ENCODE measurements at places on chromosomes 6 and 20.

DNA sequence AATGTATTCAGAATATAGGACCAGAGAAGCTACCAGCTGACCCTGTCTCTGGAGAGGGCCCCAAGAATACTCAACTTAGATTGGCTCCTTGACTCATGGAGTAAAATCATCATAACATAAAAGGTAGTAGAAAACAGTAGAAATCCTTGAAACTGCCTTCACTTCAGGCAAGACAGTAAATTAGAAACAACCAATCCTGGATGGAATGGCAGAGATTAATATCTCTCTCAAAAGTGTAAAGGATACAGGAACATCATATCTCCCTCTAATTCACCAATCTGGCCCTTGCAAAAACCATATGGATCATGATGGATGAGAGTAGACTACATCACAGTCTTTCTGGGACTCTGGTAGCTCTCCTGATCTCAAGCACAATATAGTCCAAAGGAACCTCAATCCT is 20.4 kb upstream of the EPM2A start:
- no peak for DNase-seq

DNA sequence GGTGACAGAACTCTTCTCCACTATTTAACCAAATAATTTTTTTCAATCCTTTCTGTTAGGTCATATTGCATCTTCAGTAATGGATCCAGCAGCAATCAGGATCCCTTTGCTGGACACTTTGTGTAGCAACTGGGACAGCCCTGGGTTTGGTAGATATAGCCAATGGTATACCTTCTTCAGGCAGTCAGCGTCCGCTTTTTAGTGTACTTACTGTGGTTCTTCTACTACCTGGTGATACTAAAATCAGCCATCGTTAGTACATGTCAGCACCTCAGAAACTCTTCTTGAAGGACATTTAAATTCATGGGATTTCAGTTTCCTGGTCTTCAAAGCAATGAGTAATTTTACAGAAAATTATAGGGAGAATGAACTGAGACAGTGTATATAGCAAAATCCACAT is 93.5 kb downstream of the ADGRG6 start:
- no peak for DNase-seq

DNA sequence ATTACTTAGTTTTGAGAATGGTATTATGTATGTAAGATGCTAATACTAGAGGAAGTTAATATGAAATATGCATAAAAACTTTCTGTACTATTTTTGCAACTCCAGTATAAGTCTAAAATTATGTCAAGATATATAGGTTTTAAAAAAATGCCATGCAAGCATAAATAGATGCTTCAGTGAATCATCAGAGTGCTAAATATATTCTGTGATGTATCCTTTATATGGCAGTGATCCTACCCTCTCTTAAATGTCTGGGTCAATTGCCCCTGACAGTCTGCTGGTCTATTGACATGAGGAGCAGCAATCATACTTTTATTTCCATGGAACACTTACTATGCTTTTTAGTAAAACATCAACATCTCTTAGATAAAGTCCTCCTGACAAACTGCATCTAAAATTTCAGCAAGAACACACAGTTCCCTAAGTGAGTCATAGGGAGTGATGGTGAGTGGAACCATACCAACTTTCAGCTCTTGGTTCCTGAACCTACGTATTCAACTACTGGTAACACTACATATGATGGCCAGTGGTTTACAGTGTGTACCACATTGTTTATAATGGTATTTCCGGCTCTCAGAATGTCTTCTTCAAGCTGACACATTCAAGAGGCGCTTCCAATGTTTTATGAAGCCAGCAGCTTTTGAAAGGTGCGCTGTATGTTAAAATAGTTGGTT is 928.7 kb upstream of the GJE1 start:
- no peak for DNase-seq

- no peak for DNase-seq
Measured at GRCh38 chr6:33994472-33995308, 151.2 kb downstream of the GRM4 start.

- DNase-seq, result no peak
Measured at GRCh38 chr6:136893187-136893586, 28.9 kb upstream of the SLC35D3 start.

- no peak for DNase-seq
Measured at GRCh38 chr6:85195243-85195642, 254.6 kb upstream of the NT5E start.

GRCh38 chr6:14108571-14109410 is 8.8 kb upstream of the CD83 start:
- DNase-seq, result no peak

DNA sequence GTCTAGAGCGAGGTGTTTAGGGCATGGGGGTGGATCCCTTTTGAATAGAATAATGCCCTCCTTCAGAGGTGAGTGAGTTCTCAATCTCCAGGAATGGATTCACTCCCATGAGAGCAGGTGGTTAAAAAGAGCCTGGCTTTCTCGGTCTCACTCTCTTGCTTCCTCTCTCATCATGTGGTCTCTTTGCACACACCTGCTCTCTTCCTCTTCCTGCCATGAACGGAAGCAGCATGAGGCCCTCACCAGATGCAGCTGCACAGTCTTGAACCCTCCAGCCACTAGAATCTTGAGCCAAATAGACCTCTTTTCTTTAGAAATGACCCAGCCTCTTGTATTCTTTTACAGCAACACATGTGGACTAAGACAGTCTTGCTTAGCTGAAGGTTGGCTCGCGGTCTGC is 119.3 kb downstream of the BMP7 start:
- no peak for DNase-seq

GRCh38 chr20:19617256-19617655 is 140.8 kb upstream of the RIN2 start:
- DNase-seq, result no peak

DNA sequence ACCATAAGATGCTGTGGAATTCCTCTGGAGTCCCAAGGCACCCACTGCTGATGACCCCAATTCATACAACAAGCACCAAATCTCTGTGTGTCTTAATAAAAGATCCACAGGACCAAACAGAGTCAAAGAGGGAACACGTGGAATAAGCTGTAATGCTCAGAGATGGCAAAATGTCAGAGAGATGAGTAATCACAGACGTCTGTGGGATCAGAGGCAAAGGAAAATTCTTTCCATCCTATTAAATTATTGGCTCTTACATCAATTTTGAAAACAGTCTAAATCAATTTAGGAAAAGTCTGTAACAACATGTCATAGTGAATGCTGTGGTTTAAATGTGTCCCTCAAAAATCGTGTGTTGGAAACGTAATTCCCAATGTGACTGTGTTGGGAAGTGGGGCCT is 17.5 kb upstream of the SAMD3 start:
- DNase-seq, result no peak

- no peak for DNase-seq
Measured at GRCh38 chr20:54218470-54218869, 10.6 kb downstream of the PFDN4 start.

- DNase-seq, result peak; percentile 4
Measured at GRCh38 chr6:144931172-144932035, 646.3 kb downstream of the UTRN start.

DNA sequence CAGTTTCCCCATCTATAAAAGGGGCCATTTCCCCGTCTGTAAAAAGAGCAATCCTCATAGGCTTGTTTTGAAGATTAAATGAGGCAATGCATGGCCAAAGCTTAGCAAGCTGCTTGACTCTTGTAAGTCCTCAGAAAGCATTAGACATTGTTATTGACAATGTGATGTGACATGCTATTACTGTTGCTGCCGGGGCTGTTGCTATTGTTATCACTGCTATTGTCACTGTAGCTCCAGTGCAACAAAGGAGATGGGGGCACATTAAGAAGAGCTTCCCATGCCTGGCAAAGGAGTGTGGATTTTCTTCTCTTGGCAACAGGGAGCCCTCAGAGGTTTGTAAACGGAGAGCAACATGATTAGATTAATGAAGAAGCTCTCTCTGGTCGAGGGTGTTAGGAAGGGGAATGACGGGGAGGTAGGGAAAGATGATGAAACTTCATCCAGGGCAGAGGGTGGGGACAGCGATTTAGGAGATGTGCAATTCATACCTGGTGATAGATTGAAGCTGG is 33.1 kb upstream of the FAM83D start:
- DNase-seq, result no peak

DNA sequence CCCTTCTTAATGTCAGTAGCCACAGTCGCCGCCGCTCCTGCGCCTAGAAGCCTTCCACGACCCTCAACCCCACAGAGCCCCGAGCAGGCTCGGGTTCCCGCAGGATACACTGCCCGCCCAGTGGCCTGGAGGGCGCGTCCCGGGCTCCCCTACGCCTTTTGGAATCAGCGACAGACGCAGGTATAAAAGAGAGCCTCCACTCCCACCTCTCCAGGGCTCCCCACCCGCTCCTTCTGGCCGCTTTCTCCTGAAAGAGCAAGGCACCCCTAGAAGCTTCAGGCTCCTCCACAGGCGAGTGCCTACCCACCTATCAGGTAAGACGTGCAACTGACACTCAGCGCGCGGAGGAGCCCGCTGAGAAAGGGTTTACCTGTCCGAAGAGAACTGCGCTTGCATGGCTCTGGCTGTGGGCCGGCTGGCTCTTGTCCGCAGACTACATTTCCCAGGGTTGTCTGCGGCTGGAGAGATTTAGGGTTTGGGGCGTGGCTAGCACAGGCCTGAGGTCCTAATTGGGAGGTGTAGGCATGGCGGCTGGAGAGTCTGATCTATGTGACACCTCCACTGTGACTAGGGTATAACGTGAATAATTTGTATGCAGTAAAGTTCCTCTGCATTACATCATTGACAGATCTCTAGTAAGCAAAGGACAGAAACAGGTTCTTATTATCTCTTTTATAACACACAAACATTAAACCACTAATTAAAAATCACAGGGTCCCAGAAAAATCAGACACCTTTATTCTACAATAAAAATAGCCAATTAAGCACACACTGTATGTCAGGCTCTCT is 13.5 kb upstream of the ZNF391 start:
- DNase-seq, result peak; percentile 68

DNA sequence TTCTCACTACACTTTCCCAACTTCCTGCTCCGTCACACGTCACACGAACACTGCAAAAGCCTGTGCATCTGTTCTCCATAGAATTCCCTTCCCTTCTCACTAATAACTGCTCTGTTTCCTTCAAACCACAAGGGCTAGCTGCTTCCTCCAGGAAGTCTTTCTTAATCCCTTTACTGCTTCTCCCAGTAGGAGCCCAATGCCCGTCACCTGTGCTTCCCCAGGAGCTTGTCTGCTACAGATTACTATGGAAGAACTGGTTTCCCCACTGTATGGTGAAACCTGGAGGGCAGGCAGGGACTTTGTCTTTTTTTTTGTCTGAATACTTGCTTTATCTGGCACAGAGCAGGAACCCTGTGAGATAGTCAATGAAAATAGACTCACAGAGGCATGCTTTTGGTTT is 444.7 kb upstream of the MAP3K7 start:
- DNase-seq, result no peak
